ENCODE measurements at places on chromosomes 7 and 10. TPM values are rescaled to one million over a fixed set of nuclear protein-coding genes. Genes with fewer than 3 reads are reported as not detected.

LAMB4 gene
- total RNA-seq = 0.40 TPM

MYOF gene
- 111 TPM for total RNA-seq

GPR158 gene
- total RNA-seq = 0.97 TPM

- DNase-seq = no peak
These were observed 35.0 kb downstream of the PIK3AP1 start for GRCh38 chr10:96685306-96685705.

- no peak for DNase-seq
These were observed 36.6 kb downstream of the BRAF start for GRCh38 chr7:140888087-140888486.

DNA sequence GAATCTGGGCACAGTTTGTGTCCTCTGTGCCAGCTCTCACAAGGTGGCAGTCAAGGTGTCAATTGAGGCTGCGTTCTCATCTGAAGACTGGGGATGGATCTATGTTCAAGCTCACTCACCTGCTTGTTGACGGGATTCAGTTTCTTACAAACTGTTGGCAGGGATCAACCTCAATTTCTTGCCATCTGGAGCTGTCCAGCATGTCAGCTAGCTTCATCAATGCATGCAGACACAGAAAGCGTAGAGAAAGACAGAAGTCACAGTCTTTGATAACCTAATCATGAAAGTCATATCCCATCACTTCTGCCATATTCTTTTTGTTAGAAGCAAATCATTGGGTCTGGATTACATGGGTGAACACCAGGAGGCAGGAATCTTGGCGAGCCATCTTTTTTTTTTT lies 32.0 kb upstream of the WAPL start:
- no peak for DNase-seq

- no peak for DNase-seq
These were observed 654.1 kb upstream of the ZWINT start for GRCh38 chr10:57015187-57015586.

- DNase-seq = no peak
These were observed 19.0 kb downstream of the CALML5 start for GRCh38 chr10:5480162-5480941.

Data from lung (tissue), 17 donors.